ENCODE measurements at places on chromosomes 7 and 10.

- H3K27me3 ChIP-seq, result no peaks in the 10 kb centered on the region
- peak overlapping the region; percentile 89 for H3K4me3 ChIP-seq
- H3K27ac ChIP-seq, result peak overlapping the region; percentile 51
- peaks cover 36% of the 10 kb centered on the region for H3K4me1 ChIP-seq
- H3K36me3 ChIP-seq, result no peaks in the 10 kb centered on the region
Measured at GRCh38 chr10:118047157-118047719, 497 bp upstream of the RAB11FIP2 start.

DNA sequence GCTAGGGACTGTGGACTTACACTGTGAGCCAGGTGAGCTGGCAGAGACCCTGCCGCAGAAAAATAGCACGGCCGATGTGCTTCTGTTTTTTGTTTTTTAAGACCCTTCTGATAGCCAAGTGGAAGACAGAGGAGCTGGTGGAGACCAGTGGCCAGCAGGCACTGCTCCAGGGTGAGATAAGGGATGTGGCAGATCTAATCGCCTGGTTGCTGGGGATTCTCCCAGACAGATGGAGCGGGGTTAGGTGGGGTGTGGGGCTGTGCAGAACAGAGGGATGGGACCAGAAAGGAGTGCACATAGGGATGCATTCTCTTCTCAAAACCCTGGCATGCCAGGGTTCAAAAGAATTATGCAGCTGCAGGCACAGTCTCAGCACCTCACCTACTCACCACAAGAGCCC, 82.2 kb downstream of the VOPP1 start:
- no peak overlapping the region for H3K4me3 ChIP-seq
- H3K36me3 ChIP-seq, result peaks cover 47% of the 10 kb centered on the region
- peaks cover 69% of the 10 kb centered on the region for H3K4me1 ChIP-seq
- H3K27me3 ChIP-seq, result no peaks in the 10 kb centered on the region
- no peak for DNase-seq

DNA sequence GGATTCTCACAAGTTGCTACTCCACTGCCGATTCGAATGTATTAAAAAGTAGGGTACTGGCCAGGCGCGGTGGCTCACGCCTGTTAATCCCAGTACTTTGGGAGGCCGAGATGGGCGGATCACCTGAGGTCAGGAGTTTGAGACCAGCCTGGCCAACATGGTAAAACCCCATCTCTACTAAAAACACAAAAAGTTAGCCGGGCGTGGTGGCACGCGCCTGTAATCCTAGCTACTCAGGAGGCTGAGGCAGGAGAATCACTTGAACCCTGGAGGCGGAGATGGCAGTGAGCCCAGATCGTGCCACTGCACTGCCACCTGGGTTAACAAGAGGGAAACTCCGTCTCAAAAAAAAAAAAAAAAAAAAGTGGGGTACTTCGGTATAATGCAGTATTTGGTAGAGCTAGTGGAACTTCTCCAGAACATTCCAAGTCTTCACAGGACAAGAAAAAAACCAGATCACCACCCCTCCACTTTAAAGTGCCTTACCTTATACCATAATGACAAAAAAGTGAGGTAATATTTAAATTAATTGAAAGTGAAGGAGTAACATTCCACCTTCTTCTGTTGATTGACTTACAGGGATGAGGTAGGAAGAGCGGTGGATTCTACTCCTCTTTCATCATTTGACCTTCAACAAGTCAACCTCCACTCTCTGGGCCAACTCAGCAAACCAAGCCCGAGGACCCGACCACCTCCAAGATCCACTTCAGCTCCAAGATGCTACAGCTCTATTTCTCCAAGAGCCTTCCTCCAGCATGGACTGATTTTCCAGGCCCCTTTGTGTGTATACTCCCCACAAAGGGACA, 2.0 kb downstream of the BAZ1B start:
- peak overlapping the region; percentile 96 for H3K27ac ChIP-seq
- H3K27me3 ChIP-seq, result no peaks in the 10 kb centered on the region
- H3K4me3 ChIP-seq, result peak overlapping the region; percentile 90
- H3K36me3 ChIP-seq, result peaks cover 43% of the 10 kb centered on the region
- peaks cover 44% of the 10 kb centered on the region for H3K4me1 ChIP-seq

DNA sequence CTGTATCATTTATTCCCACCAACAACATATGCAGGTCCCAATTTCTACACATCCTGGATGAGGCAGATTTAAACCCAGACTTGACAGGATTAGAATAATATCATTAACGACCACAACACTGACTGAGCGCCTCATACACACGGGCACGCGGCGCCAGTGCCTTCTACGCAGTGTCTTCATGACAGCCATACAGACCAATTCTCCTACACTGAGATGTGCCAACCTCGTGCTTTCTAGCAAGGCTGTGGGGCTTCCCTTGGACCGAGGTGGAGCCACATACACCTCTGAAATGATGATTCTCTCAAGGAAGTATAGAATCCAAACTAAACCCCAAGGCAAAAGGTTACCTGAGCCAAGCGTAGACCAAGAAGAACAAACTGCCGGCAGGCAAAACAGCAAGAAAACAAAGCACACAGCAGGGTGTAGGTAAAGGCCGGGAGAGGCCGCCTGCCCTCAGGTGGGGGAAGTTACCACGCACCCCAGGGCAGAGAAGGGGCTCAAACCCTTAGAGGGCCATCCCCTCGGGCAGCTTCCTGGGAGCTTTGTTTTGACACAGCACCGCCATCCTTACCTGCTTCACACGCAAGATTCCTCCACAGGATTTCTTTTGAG, 75.8 kb downstream of the DLG5 start:
- H3K4me1 ChIP-seq, result no peaks in the 10 kb centered on the region
- H3K27ac ChIP-seq, result no peak overlapping the region
- H3K4me3 ChIP-seq, result no peak overlapping the region
- DNase-seq, result no peak

GRCh38 chr10:1070919-1071318, 14.7 kb downstream of the WDR37 start:
- no peaks in the 10 kb centered on the region for H3K27me3 ChIP-seq
- peaks cover 10% of the 10 kb centered on the region for H3K36me3 ChIP-seq

GRCh38 chr7:26500749-26501352, 209.2 kb downstream of the SNX10 start:
- no peak for DNase-seq
- peaks cover 10% of the 10 kb centered on the region for H3K27me3 ChIP-seq
- no peak overlapping the region for H3K27ac ChIP-seq
- H3K36me3 ChIP-seq, result no peaks in the 10 kb centered on the region
- H3K4me1 ChIP-seq, result no peaks in the 10 kb centered on the region
